Right lobe of liver (tissue), 6 donors: ENCODE measurements at places on chromosomes 1 and 21.
A peak's percentile ranks its signal among the peaks of the same experiment; 100 is the strongest.

DNA sequence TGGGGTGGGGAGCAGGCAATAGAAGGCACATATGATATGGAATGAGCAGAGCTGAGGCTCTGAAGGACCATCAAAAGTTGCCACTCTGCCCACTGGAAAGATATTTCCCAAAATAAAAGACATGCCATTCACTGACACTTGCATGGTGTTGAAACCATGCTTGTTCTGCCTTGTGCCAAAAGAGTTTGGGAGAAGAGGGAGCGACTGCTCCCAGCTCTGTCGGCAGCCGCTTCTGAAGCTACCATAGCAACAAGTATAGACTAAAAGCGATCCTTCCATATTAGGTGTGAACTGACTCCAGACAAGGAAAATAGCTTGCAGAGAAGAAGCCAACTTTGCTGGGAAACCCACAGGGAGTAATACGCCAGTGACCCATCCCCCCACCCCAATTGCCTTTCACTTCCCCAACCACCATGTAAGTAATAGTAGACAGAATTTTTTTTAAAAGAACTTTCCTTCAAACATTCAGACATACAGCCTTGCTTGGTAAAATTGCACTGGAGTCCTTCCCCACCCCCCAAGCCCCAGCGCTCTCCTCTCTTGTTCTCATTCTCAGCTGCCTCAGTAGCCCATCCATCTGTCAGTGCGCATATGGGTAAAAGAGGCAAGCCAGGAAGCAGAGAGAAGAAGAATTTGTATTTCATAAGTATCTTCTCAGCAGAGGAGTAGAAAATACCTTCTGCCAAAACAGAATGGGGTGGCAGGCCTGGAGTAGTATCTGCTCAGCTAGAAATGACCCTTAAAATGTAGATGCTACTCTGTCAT, 263.7 kb downstream of the OMA1 start:
- DNase-seq: no peak

DNA sequence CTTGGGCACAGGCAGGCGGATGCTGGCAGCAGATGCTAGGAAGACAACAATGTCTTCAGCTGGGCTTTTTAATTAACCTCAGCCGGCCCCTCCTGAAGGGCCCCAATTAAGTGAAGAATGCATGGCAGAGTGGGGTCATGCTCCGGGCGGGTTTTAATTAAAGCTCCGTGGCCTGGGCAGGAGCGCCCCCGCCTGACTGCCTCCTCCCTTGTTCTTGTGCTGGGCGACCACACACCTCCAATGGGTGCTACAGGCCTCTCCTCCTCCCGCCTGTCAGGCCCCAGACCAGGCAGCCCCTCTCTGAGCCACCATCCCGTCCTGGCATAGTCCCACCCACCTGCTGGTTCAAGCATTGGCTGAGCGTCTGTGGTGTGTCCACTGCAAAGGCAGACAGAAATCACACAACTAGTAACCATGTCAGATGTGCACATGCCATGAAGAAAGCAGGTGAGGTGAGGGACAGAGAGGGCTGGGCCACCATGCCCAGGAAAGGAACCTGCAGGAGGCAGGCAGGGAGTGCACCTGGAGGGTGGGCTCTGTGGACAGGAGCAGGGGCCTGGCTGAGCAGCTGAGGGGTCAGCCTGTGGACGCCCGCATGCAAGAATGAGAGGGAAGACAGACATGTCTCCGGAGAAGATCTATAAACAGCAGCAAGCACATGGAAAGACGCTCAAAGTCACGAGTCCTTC, 8.5 kb upstream of the ARF1 start:
- no peak for DNase-seq

- peak; percentile 89 for DNase-seq
Measured at GRCh38 chr1:161227196-161227871, 1.5 kb downstream of the TOMM40L start.

DNA sequence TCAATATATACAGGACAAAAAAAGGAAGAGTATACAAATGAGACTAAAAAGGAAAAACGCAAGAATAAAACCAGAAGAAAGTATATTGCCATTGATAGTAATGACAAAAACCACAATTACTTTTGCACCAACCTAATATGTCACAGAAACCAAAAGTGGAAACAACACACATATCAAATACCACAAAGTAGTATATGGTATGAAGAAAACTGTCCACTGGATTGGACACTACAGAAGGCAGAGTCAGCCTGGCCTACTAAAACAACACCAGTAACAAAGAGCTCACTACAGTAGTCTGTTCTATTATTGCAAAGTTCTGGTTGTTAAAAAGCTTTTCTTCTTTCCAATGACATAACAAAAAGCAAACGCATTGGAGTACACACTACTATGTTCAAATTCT, 17.7 kb downstream of the TESK2 start:
- no peak for DNase-seq

- DNase-seq: no peak
Measured at GRCh38 chr1:175081983-175082382, 14.3 kb downstream of the TNN start.

- no peak for DNase-seq
Measured at GRCh38 chr1:225415307-225415706, 12.5 kb downstream of the LBR start.

- DNase-seq: no peak
Measured at GRCh38 chr1:38498686-38499085, 360.9 kb downstream of the RRAGC start.

DNA sequence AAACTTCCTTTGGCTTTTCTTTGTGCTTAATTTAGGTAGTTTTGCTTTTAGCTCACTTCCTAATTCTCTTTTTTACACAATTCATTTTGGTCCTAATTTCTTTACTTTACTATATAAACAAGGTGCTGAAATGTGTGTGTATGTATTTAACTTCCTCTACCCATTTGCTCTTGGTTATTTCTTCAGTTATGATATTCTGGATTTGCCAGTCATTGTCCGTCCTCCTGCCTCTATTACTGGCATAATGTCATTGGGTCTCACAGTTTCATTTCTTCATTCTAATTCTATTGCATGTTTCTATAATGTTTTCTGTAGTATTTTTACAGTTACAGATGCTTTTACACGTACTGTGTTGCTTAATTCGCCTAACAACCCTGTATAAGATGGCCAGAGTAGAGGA, 96.2 kb downstream of the ZMYM4 start:
- DNase-seq: no peak

DNA sequence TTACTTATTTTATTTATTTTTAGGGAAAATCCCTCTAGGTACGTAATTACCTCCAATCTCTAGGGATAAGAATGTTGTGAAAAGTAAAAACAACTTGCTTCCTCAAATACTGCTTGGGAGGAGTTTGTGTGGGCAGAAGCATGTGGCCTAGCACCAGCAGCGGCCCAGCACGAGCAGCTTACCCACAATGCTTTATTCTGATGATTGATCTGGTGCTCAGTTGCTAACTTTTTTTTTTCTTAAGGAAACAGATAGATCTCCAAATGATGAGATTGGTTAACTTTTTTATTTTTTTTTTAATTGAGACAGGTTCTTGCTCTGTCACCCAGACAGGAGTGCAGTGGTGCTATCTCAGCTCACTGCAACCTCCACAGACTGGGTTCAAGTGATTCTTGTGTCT, 4.2 kb downstream of the CLIC6 start:
- DNase-seq: no peak

GRCh38 chr1:48044311-48044710, 47.1 kb upstream of the TRABD2B start:
- DNase-seq: no peak

DNA sequence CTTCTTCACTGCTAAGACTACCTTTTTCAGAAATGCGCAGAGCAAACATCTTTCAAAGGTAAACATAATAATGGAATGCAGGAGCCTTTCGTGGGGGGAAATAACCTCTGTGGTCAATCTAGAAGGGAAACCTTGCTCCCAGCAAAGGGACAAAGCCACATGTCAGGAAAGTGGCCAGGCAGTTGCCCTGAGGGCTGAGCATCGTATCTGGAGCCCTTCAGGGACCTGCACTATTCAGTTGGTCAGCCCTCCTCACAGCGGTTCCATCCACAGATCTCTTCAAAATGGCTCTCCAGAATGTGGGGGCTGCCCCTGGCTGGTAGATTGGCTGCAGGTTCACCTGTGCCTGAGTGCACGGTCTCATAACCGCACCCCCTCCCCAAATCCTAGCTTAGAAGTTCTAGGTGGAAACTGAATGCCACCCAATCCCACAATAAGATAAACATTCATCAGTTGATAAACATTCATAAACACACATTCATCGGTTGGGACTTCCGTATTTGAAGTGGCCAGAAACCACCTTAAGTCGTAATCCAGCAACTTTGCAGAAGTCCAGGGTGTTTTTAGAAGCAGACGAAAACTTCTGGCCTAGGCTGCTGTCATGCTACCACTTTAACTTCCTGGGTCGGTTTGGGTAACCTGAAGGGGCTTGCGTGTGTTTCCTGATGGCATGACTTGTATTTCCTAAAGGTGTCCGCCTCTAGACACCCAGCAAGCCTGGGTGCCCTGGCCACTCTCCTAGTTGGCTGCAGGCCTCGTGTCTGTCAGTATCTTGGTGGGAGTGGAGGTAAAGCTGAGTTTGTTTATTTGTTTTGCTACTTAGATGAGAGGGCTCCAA, 50.5 kb downstream of the RASSF5 start:
- no peak for DNase-seq

GRCh38 chr1:70877343-70877742, 170.3 kb downstream of the PTGER3 start:
- DNase-seq: no peak

GRCh38 chr1:7385471-7386225, 385.4 kb upstream of the VAMP3 start:
- no peak for DNase-seq

GRCh38 chr1:45410850-45411509, 70.7 kb upstream of the MUTYH start:
- no peak for DNase-seq

DNA sequence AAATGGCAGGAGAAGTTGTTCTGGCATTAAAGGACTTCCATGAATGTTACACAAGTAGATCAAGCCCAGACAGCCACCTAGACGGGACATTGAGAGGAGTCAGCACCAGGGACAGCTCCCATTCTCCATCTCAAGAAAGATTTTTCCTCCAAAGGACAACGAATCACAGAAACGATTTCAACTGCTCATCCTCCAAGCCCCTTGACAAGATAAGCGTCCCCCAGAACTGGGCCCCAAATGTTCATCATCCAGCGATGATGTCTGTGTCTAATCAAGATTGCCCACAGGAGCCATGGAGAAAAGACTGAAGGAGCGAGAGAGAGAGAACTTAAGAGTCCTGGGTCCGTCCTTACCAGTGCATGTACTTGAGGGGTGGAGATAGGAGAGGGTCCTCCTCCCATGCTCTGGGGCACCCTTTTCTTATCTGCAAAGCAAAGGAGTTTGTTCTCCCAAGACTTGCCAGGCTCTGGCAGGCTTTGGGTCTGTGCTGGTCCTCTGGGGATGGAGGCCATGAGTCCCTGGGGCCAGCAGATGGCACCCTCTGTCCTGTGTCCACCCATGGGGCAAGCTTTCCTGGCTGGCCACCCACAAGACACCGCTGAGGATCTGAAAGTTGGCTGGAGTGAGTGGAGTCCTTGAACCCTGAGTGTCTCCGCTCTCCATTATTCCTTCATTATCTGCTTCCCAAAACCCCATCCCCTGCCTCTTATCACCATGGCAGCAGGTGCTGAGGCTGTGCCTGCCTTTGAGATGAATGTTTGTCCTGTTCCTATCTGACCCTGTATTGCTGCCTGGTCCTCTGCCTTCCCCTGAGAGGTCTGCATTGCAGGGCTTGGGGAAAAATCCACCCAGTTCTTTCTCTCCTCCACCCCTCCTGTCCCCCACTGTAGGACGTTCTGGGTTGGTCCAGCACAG, 164.6 kb downstream of the ACTL8 start:
- no peak for DNase-seq

DNA sequence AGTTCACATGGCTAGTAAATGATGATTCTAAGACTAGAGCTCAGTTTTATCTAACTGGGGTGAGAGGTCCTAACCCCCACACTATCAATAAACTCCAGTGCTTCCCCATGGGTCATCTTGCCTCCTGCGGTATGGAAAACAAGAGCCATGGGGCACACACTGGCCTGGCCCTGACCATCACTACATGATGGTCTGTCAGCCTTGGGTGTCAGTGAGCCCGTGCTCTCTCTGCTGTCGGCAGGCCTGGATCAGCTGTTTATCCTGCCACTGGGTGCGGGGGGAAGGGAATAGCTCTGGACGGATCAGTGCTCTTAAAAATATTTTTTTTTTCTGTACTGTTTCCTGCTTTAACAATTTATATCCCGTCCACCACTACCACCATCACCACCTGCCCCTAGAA, 255.0 kb upstream of the ADGRL2 start:
- no peak for DNase-seq

DNA sequence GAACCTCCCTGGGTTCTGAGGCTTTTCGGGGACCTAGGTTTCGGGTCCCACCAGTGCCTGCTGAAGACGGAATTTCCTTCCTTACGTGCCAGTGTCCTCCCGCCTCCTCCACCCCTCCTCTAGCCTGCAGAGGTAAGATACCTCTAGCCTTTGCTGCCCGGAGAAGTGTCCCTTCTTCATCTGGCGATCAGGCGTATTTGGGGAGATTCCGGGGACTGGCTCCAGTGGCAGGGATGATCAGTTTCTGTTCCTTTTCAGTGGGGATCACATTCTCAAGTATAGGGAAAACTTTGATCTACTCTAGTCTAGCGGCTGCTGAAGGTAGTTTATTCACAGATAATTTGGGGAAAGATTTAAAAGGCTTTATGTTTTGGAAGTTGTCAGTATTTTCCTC, 674 bp downstream of the CEP350 start:
- no peak for DNase-seq

DNA sequence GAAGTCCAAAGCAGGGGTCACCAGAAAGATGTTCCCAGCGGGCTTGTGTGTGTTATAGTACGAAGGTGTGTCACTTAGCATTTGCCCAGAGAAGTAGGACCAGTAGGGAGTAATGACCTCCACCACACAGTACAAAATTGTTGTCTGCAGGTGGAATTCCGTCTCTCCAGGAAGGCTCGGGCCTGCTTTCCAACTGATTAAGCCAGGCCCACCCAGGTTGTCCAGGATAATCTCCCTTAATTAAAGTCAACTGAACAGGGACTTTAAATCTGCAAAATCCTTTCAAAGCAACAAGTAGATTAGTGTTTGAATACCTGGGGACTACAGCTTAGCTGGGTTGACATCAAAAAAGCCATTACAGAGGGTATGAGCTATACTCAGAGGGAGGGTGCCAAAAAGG, 131.3 kb downstream of the BACH1 start:
- DNase-seq: no peak

- no peak for DNase-seq
Measured at GRCh38 chr1:53715478-53715877, 23.5 kb downstream of the GLIS1 start.

DNA sequence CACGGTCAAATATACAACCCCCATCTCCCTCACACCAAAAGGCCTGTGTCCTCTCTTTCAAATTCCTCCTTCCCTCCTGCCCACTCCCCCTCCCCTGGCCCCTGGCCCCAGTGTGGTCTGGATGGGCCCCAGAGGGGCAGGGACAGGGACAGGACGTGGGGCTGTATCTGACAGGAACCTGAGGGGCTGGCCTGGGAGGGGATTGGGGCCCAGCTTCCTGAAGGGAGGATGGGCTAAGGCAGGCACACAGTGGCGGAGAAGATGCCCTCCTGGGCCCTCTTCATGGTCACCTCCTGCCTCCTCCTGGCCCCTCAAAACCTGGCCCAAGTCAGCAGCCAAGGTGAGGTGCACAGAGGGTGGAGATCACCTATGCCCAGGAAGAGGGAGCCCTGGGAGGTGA, at the start of gene MPL:
Gene MPL, plus strand, starts transcription at position 231 of the 400 bp plus-strand sequence. Its CDS starts 31 bp downstream, at position 262.
- no peak for DNase-seq

GRCh38 chr21:37623689-37624088, 257.1 kb downstream of the DYRK1A start:
- DNase-seq: no peak

GRCh38 chr21:15659753-15660422, 69.9 kb upstream of the USP25 start:
- DNase-seq: no peak
